Kidney glomerular epithelial cell (primary cell): ENCODE measurements at places on chromosomes 7 and 10.

GRCh38 chr7:27930910-27931476, 191.0 kb downstream of the TAX1BP1 start:
- DNase-seq: no peak

DNA sequence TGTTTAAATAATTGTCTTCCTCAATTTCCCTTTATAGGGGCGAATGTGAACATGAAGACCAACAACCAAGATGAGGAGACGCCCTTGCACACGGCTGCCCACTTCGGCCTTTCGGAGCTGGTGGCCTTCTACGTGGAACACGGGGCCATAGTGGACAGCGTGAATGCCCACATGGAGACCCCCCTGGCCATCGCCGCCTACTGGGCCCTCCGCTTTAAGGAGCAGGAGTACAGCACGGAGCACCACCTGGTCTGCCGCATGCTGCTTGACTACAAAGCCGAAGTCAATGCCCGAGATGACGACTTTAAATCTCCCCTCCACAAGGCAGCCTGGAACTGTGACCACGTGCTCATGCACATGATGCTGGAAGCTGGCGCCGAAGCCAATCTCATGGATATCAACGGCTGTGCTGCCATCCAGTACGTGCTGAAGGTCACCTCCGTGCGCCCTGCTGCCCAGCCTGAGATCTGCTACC, 42.1 kb downstream of the ASB4 start:
- no peak for DNase-seq

GRCh38 chr10:119205894-119206602, 1.3 kb upstream of the GRK5 start:
- DNase-seq: peak; percentile 64

DNA sequence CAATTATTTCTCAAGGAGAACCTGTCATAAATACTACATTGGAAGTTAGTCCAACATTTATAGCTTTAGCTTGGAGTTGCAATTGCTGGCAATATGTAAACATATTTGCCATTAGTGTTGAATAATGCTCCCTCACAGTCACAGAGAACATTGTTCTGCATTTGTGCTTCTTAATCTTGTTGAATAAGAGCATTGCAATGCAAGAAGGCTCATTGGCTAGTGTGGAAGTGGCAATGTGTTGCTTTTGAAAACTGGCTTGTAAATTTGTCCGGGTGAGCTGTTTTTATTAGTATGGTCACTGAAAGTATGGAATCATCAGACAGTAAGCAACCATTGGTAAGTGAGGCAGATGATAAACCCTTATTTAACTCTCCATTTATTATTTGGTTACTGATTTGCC, 47.7 kb upstream of the MBL2 start:
- no peak for DNase-seq

DNA sequence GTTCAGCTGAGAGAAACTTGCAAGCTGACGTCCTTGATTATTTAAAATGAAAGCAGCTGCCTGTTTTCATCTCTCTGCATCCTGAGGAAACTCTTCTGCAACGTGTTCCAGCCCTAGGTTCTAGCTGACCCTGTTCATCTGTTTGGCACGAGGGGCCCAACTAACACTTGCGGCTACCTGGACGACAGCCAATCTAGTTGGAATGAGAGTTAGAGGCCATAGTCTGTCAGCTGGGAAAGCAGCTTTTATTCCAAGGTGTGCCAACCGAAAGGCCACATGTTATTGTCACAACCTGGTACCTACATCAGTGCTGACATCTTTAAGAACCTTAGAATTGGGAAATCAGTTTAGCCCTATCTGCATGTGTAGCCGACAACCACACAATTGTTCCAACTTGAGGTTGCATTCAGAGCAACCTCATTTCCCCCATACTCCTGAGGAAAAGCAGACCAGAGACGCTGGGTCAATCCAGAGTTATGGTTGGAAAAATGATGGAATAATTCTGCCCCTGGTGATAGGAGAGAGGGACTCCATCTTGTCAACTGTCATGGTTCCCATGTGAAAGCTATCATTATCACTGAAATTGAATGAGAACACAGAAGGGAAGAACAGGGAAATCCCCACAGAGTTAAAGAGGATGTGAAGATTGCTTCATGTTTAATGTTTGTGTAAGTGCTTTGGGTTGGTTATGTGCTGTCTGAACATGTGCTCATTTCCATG, 121.6 kb downstream of the EGFR start:
- DNase-seq: peak; percentile 2

GRCh38 chr10:124156524-124157260, 63.3 kb upstream of the CHST15 start:
- no peak for DNase-seq

DNA sequence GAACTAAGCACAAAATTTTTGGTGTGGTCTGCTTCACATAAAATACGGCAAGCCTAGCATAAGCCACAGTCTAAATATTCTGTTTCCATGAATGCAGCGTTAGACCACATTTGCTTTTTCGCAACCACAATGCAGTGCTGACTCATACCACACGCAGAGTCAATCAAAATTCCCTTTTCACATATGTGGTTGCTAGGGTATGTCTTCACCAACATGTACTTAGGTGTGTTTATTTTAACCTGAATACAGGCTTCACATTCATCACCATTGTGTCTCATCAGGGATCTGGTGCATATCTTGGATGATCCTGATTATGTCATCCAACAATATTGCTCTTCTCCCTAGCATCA, 90.8 kb downstream of the CHN2 start:
- DNase-seq: peak; percentile 67

GRCh38 chr7:85133560-85133959, 53.3 kb downstream of the SEMA3D start:
- DNase-seq: no peak

GRCh38 chr10:32731527-32731926, 226.5 kb downstream of the ITGB1 start:
- no peak for DNase-seq

DNA sequence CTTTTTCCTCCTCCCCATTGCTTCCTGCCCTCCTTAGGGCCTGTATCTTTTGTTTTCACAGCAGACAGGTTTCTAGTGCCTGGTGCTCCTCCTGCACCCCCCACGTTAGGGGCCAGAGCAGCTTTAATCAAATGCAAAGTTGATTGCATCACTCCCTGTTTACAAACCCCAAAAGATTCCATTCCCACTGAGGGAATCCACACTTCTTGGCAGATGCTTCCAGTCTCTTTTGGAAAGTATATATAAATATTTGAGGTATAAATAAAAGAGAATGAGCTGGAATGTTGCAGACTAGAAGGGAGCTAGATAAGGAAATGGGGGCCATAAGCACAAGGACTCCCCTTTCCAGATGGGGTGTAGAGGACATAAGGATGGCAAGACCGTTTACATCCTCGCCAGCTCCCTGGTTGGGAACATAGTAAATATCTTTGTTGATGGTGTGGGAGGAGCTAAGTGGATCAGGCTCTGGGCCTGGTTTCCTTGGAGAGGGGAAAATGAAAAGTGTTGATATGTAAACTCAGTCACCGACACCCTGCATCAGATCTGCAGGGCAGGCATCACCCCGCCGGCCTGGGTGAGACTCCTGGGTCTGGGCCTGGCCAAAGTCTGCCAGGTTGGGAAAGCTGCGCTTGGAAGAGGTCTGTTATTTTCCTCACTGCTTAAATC, 6.2 kb downstream of the RARRES2 start:
- no peak for DNase-seq

- DNase-seq: peak; percentile 14
These were observed 14.3 kb downstream of the ZNF282 start for GRCh38 chr7:149209518-149210269.

DNA sequence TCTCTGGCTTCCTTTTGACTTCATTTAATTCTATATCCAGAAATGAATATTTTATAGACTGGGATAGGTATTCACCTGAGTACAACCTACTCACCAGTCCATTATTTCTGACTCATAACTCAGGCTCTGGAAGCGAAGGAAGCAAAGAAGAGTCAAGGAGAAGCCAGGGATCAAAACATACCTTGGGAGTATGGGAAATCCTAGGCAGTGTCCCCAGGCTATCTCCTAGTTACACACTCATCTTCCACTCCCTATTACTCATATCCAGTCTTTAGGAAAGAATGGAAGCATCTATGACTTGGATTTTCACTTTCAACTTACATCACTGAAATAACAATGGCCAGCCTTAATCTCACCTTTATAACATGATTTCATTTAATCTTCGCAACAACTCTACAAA, 40.9 kb upstream of the ELAPOR2 start:
- no peak for DNase-seq

DNA sequence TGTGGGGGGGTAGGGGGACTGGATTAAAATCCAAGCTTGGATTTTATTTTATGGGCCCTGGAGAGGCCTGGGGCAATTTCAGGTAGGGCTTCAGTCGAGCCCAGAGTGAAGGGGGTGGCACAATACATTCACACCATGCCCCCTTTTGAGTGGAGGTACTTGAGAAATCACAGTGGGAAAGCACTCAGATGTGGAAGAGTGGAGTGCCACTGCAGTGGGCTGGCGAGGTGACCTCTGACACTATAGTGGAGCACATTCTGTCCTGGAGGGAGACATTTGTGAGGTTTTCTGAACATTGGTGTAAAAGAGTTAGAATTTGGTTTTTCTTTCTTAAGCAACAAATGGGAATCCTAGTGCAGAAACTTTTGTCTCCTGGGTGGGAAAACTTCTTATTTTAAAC, 143.2 kb downstream of the WNT2 start:
- DNase-seq: no peak

DNA sequence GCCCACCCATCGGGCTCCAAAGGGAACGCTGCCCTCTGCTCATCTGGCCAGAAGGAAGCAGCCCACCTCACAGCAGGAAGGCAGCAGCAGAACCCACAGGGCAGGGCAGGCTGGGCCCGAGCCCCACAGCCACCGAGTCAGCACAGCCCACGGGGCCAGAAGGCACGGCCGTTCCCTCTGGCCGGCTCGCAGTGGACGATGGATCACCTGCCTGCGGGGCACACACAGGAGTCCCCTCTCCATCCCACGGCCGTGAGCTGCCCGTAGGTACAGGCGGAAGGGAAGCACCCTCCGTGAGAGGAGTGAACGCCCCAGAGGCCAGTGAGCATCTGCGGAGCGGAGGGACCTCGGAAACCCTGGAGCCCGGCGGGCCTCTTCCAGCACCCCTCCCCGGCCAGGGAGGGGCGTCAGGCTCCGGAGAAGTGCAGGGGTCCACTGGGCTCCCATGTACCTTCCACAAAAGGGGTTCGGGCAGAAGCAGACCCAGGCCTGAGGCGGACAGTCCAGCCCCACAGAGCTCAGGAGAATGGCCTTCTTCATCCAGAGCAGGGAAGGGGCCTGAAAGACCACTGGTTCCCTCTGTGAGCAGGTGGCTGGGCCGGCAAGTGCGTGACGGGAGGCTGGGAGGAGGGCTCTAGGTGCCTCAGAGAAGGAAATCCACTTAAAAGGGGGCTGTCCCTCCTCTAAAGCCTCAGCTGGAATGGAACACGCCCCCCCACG, 11.7 kb downstream of the NUDT1 start:
- no peak for DNase-seq

DNA sequence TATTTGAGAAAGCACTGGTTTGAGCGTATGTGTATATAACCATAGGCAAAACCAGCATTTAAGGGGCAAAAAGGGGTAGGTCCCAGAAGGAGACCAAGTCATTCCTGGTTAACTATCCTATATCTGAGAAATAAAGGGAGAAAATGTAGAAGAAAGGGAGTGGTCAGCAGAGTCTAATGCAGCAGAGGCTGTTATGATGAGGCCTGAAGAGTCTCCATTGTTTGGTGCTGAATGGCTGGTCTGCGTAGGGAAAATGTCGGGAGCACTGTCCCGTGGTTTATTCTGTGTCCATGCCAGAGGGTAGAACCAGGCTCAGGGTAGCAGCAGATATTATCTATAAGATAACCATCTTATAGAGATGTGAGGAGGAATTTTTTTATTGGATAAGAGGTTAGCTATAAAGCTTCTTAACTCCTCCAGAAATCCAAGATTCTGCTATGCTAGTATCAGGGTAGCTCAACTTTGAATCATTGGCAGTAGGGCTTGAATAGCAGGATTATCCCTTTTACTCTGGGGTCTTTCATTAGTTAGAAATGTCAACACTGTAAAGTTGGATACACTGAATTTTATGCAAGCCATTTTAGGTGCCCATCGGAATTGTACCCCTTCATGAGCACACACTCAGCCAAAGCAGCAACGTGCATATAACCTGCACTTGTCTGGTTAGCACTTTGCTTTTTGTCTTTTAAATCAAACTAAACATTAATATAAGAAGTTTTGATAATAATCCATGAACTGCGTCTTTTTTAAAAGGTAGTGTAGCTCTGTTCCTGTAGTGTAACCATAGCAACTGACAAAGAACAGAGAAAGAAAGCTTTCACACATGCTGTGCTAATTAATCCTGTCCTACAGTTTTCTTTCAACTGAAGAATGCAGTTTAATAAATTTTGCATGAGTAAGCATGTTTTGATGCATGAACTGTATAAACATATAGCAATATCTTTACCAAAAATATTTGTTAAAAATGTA, 312.0 kb upstream of the FZD1 start:
- DNase-seq: no peak

- DNase-seq: no peak
These were observed at the start of gene VIPR2 for GRCh38 chr7:159144758-159145489. VIPR2 (minus strand) TSS chr7:159144867; CDS start chr7:159144771, 96 bp downstream.

- DNase-seq: no peak
These were observed 62.6 kb upstream of the HECTD2 start for GRCh38 chr10:91347529-91347928.

DNA sequence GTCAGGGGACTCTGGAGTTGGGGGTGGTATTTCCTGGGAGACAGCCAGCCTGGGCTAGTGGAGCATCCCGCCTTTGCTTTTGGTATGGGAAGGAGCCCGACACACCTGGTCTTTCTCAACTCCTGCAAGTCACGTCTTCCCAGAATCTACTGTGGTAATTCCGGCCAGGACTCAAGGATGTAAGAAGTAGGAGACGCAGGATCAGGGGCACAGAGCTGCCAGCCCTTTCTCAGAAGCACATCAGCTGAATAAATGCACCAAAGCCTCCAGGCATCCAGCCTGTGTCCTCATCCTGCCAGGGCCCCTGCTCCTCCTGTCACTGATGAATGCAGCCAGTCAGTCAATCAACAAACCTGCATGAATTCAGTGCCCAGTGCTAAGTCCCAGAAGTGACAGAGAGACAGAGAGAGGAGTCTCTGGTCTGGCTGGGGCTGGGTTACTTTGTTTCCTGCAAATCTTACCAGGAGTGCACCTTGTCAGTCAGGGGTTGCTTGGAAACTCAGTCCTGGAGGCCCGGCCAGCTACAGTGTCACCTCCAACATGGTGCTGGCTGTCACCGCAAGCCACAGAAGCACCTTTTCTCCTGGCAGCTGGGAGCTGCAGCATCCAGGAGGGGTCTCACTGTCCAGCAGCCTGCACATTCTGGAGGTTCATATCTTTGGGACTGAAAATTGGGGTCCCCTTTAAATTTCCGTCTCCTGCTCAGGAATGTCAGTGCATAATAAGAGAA, 101.8 kb downstream of the PTPRE start:
- no peak for DNase-seq

- DNase-seq: no peak
These were observed 268.1 kb downstream of the KLF6 start for GRCh38 chr10:3516923-3517255.

- no peak for DNase-seq
These were observed 13.5 kb downstream of the COBL start for GRCh38 chr7:51303142-51303525.

- peak; percentile 33 for DNase-seq
These were observed at the start of gene IRF5 for GRCh38 chr7:128937647-128938543. IRF5 (plus strand) TSS chr7:128937927; CDS start chr7:128942082, 4,155 bp downstream.
